Vagina (tissue), 2 donors: ENCODE measurements at places on chromosomes 11 and 22.

DNA sequence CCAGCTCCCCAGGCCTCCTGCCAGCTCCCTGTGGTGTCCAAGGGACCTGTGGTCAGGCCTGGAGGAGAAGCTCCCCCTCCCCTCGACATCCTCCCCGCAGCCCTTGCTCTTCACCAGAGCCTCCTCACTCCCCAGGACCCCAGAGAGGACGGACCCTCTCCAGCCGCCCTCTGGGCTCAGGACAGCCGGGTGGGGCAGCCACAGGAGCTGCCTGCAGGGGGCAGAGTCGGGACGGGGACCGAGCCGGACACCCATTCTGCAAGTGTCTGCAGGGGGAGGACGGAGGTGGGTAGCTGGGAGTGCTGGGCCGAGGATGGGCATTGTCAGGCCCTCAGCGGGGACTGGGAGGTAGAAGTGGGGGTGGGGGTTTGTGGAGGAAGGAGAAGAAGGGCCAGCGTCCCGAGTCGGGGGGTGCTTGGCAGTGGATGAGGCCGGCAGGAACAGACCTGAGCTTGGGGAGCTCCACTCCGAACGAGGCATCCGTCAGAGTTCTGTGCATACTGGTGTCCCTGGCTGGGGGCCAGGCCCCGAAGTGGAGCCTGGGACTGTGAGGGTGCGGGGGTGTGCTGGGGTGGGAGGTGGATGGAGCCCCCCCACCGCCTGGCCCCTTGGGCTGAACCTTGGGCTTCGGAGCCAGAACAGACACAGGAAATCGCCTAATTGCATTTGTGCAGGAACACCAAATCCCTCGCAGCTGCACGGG lies 15.2 kb downstream of the PRR33 start:
- DNase-seq, result no peak

DNA sequence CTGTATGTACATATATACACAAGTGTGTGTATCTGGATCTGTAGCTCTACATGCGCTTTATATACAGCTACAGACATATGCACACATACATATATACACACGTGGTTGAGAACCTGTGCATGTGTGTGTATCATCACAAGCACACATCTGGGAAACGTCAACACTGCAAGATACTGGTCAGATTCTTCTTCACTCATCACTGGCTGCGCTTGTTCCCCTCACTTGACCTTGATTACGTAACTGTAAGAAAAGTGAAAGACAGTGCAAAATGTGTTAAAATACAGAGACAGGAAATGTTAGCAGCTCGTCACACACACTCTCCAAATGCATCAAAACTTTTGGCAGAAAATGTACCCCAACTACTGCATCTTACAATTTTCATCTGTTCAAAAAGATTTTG lies 51.9 kb upstream of the MN1 start:
- peak; percentile 20 for DNase-seq

GRCh38 chr11:1832211-1832919 lies 2.4 kb upstream of the SYT8 start:
- DNase-seq, result no peak

DNA sequence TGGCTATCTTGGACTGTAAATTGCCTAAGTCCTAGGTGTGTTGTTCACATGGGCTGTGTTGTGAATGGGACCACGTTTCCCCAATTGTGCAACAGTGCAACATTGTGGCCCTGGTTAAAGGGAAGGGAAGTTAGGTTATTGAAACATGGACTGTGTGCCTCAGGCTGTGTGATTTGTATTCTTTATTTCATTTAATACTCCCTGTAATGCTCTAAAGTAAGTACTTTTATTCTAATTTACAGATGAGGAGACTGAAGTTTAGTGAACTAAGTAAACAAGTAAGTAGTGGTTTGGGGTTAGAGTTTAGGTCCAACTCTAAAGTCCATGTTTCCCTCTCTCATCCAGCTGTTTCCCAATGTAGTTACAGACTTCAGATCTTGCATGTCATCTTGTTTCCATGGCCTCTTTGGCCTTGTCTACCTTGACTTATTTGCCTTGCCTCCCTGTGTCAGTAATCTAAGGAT lies 77.7 kb downstream of the STIM1 start:
- no peak for DNase-seq

- no peak for DNase-seq
Observed at GRCh38 chr11:65132988-65133700, 1.2 kb downstream of the SYVN1 start.

GRCh38 chr11:28476864-28477263 lies 368.7 kb downstream of the METTL15 start:
- no peak for DNase-seq

GRCh38 chr11:69073469-69073868 lies 24.7 kb downstream of the TPCN2 start:
- no peak for DNase-seq

DNA sequence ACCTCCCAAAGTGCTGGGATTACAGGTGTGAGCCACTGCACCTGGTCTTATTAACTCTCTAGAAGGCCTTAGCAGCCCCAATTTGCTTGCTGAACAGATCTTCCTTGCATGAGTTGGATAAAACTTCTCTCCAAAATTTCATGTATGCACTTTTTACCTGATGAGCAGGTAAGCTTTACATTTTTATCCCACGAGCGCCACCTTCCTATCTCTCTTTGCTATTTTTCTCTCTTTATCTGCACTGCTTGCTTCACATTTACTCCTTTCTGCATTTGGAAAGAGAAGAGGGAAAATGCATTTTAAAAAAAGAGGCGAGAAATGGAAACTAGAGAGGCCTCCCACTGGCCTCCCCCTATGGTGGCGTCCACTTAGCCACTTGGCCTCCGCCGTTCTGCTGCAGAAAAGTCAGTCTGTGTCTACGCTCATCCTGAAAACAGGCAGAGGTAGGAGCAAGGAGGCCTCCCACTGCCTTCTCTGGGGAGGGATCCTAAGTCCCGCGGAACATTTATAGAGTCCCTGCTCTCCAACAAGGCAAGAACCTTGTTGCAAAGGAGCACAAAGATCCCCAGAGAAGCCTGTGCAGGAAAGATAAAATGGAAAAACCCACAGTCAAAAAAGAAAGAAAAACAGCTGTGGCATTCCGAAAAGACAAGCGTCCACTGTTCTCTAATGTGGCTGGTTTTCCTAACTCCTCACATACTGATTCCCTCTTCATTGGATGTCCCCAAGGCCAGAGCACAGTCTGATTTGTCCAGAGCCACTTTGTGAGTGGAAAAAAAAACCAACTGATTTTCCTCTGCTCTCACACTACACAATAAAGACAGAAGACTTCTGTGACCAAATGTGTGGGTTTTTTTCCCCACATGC lies 62.2 kb upstream of the INCENP start:
- DNase-seq, result no peak

DNA sequence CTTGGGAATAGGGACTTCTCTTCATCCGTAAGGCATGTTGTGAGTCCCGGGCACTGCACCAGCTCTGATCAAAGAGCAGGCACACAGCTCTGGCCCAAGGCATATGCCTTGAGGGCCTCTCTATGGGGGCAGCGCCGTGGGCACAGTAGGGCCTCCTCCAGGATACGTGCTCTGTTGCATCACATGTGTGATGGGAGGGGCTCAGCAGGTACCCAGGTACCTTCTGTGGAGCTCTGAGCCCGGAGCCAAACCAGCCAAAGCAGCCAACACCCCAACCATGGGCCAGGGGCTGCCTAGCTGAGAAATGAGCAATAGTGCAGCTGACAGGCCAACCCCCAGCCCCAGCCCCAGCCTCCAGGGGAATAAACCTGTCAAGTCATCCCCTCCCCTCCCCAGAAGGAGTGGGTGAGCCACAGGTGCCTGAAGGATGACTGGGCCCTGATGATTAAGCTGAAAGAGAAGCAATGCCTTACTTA lies 79.7 kb upstream of the SHISAL1 start:
- no peak for DNase-seq

- DNase-seq, result no peak
Observed at GRCh38 chr11:41274831-41275230, 184.6 kb downstream of the LRRC4C start.

DNA sequence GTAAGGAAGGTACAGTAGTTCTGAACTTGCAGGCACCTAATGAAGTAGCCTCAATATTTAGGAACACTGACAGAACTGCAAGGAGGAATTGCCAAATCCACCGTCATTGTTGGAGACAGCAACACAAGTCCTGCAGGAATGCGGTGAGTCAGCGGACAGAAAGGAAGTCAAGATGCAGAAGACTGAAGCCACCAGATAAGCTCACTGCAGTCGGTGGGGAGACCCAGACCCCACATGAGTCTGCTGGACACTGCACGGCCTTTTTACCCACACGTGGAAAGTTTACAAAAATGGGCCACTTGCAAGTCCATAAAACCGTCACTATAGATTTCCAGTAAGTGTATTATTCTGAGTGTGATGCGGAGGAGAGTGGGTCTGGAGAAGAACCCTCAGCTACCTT lies 1471.6 kb downstream of the TBC1D22A start:
- DNase-seq, result peak; percentile 81

GRCh38 chr11:639332-639955 lies 2.4 kb downstream of the DRD4 start:
- no peak for DNase-seq

DNA sequence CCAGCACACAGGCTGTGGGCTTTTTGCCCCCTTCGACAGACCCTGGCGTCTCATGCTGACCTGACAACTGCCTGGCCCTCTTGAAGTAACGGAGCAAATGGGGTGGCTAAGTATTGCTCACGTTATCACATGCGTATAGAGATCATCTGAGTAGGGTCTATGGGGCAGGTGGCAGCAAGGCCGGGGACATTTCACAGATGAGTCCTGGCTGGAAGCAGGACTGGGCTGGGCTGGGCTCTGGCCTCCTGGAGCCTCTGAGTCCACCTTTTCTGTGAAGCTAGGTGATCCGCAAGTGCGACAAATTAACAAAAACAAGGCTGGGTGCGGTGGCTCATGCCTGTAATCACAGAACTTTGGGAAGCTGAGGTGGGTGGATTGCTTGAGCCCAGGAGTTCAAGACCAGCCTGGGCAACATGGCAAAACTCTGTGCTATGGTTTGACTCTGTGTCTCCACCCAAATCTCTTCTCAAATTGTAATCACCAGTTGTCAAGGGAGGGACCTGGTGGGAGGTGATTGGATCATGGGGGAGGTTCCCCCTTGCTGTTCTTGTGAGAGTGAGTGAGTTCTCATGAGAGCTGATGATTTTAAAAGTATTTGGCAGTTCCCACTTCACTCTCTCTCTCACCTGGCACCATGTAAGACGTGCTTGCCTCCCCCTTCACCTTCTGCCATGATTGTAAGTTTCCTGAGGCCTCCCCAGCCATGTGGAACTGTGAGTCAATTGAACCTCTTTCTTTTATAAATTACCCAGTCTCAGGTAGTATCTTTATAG lies 122.0 kb downstream of the MPPED1 start:
- no peak for DNase-seq

DNA sequence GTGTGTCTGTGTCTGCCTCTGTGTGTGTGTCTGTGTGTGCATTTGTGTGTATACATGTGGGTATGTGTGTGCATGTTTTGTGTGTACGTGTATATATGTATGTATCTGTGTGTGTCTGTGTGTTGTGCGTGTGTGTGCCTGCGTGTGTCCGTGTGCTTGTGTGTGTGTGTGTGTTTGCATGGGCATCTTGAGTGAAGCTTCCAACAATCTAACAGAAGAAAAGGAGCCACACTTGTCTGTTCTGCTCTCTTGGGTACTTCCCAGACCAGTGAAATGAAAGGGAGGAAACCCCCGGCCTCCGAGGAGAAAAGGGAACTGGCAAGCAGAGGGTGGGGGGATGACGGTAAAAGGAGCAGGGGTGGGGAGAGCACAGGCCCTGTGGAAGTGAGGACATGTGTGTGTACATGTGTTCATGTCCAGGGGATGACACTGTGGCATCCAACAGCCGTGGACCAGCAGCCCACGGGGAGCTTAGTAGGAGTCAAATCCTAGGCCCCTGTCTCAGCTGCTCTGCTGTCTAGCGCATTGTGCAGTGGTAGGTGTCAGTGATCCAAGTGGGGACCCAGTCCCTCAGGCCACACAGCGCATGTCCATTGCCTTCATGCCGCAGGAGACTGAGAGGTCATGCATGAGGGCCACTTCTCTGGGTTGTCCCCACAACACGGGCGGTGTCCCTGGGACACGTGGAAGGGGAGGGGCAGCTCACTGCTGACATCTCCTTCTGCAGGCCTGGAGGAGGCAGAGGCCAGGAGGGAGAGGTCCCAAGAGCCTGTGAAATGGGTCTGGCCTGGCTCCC lies 8.1 kb downstream of the CSF2RB start:
- no peak for DNase-seq

- DNase-seq, result no peak
Observed at GRCh38 chr11:74634537-74634936, 42.2 kb downstream of the POLD3 start.

- DNase-seq, result no peak
Observed at GRCh38 chr22:39177791-39178190, 25.3 kb upstream of the CBX7 start.

- DNase-seq, result no peak
Observed at GRCh38 chr11:64739871-64740270, 4.1 kb downstream of the RASGRP2 start.

DNA sequence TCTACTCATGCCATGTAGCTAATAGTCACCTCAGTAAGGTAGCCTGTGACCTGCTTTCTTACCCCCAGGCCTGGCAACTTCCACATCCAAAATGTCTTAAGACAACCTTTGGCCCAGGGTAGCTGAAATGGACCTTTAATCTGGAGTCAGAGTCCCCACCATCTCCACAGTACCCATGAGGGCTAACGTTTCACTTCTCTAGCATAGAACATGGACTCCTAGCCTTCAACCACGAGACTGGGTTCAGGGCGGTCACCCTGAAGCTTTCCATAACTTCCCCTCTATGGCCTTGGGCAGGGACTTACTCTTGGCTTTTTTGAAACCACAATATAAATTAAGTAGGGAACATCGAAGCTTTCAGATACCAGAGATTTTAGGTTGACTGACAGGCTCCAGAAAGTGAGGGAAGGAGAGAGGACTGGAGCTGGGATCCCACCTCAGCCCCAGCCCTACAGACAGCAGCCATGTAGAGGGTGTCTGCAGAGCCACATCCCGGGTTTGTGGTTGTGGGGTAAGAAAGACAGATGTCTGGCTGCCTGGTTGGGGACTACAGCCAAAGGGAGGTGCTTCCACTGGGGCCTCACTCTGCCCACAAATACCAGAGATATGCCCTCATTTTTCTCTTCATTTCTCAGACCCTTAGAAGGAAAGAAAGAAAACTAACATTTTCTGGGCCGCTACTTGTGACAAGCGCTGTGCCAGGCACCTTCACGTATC lies 2.6 kb downstream of the TBC1D10A start:
- no peak for DNase-seq

DNA sequence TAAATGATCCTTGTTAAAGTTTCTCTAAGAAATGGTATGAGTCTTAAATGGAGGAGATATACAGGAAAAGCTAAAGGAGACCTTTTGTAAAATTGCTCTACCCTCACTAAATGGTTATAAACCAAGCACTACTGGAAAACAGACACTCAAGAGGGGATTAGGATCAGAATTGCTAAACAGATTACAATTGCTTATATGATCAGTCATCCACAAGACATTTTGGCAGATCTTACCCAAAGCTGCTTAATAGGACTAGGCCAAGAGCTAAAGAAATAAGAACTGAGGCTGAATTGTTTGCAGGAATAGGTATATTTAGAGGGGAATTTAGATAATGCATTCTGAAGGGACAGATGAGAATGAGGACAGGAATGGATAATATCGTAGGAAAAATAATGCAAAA lies 9.5 kb downstream of the HARBI1 start:
- DNase-seq, result no peak
